ENCODE measurements at places on chromosomes 16 and 17. TPM values are rescaled to one million over a fixed set of nuclear protein-coding genes. Genes with fewer than 3 reads are reported as not detected.

GRCh38 chr17:28675980-28676379, 14.0 kb downstream of the SUPT6H start:
- no peak overlapping the region for H3K4me3 ChIP-seq
- peaks cover 100% of the 10 kb centered on the region for H3K36me3 ChIP-seq
- DNase-seq = no peak
- no peaks in the 10 kb centered on the region for H3K27me3 ChIP-seq
- no peaks in the 10 kb centered on the region for H3K4me1 ChIP-seq

GRCh38 chr17:42363767-42364585, 24.3 kb downstream of the STAT3 start:
- DNase-seq = no peak
- no peaks in the 10 kb centered on the region for H3K27me3 ChIP-seq
- no peaks in the 10 kb centered on the region for H3K36me3 ChIP-seq
- H3K27ac ChIP-seq = peak overlapping the region; percentile 46

DNA sequence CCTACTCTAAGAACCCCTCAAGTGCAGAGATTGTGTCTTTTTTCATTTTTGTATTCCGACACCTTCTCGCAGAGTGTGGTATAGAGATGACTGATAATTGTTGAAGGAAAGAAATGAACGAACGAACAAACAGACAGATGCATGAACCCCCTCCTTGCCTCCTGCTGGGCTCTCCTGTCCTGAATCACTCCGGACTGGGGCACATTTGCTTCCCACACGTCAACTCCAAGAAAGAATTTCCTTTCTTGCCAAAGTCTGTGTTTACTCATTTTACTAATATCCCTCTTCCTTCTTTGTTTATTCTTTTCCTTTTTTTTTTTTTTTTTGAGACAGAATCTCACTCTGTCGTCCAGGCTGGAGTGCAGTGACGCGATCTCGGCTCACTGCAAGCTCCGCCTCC, 37.5 kb upstream of the BHLHA9 start:
- H3K4me1 ChIP-seq = peaks cover 14% of the 10 kb centered on the region
- H3K36me3 ChIP-seq = no peaks in the 10 kb centered on the region
- H3K27ac ChIP-seq = no peak overlapping the region
- H3K27me3 ChIP-seq = peaks cover 32% of the 10 kb centered on the region
- H3K4me3 ChIP-seq = no peak overlapping the region

DNA sequence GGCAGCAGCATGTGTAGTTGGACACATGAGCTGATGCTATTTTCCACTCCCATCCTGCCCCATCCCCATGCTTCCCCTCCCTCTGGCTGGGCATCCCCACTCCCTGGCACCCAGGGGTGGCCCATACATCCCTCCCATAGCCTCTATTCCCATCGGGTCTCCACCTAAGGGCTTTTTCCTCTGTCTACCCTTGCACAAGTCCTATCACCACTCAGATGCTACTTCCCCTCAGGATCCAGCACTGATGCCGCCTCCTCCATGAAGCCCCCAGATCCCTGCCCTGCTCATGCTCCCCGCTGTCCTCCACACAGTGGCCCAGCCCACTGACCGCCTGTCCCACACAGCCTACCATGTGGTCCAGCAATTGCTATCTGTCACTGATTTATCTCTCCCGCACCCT, 15.8 kb downstream of the TRPV1 start:
- H3K27me3 ChIP-seq = no peaks in the 10 kb centered on the region
- no peak overlapping the region for H3K4me3 ChIP-seq
- DNase-seq = no peak
- no peak overlapping the region for H3K27ac ChIP-seq

DNA sequence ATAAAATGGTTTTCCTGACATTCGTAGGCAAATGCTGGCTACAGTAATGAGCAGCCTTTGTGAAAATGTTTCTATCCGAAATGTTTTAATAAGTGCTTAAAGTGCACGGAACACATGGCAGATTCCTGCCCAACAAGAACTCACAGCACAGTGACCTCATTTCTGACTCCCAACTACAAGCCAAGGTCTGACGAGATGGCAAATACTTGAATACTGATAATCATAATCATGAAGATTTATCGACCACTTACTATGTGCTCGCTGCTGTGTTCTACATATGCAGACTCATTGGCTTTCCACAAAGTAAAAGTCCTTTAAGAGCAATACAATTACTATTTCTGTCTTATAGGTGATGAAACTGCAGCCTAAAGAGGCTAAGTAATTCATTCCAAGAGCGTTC, 238.1 kb upstream of the CDH5 start:
- no peak for DNase-seq
- no peaks in the 10 kb centered on the region for H3K4me1 ChIP-seq
- no peak overlapping the region for H3K27ac ChIP-seq
- no peak overlapping the region for H3K4me3 ChIP-seq
- peaks cover 6% of the 10 kb centered on the region for H3K27me3 ChIP-seq
- no peaks in the 10 kb centered on the region for H3K36me3 ChIP-seq

DNA sequence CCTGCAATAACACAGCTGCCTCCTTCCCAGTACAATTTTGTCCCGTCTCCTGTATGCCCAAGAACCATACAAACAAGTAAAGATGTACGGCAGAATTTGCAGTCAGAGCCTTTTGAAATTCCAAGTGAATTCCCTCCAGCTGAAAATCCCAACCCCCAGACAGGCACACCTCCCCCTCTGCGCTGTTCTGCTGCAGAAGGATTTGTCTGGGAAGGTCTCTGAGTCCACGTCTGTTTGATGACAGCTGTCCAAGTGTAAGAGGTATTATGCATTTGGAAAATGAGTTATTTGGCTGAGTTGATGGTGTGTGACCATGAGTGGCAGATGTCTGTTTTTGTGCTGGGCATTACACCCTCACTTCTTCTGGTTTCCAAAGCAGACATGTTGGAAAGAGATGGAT, 104.9 kb upstream of the HS3ST4 start:
- H3K27me3 ChIP-seq = no peaks in the 10 kb centered on the region
- H3K4me3 ChIP-seq = no peak overlapping the region
- DNase-seq = no peak
- H3K4me1 ChIP-seq = no peaks in the 10 kb centered on the region
- no peaks in the 10 kb centered on the region for H3K36me3 ChIP-seq

GRCh38 chr16:642189-643049, 791 bp downstream of the MCRIP2 start:
- peak overlapping the region; percentile 98 for H3K27ac ChIP-seq
- no peaks in the 10 kb centered on the region for H3K36me3 ChIP-seq
- DNase-seq = peak; percentile 79
- peaks cover 70% of the 10 kb centered on the region for H3K4me1 ChIP-seq

Gene LDAF1
- 9.7 TPM for total RNA-seq

Gene ANKFN1
- total RNA-seq = not detected
